Stimulated activated CD4-positive, alpha-beta T cell treated with anti-CD3 and anti-CD28 coated beads, Interleukin-1b, Interleukin-23, amount 100 ng/mL, for 4 hours (primary cell): ENCODE measurements at places on chromosomes 13 and 19.

GRCh38 chr19:37655301-37655688, at the start of gene ZFP30:
TSS of gene ZFP30 (minus strand) at chr19:37655465. CDS start at chr19:37647822, 7,643 bp downstream.
- peak; percentile 57 for DNase-seq

DNA sequence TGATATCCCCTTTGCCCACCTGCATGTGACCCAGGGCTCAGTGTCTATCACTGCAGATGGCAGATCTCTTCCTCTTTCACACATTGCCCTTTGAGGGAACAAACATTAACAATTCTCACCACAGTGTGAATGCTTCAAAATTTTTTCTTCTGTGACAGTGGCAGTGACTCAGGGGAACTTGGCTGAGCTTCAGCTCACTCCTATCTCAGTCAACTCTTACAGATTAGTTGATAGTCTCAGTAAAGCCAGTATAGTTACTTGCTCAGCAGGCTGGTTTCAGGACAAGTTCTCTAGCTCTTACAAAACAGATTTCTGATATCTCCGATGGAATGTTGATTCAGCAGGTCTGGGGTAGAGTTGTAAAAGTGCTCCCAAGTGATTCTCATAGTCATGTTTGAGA, 166.9 kb downstream of the DLEU7 start:
- no peak for DNase-seq

GRCh38 chr13:95117092-95117491, 184.2 kb downstream of the ABCC4 start:
- DNase-seq: no peak

DNA sequence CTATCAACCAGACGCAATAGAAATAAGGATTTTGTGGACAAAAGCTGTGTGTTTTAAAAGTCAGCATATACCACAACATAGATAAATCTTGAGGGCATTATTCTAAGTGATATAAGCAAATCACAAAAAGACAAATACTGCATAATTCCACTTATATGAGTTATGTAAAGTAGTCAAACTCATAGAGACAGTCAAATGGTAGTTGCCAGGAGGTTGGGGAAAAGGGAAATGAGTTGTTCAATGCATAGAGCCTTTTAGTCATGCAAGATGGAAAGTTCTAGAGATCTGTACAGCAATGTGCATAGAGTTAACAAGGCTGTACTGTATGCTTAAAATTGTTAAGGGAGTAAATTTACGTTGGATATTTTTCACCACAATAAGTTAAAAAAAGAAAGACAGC, 244.7 kb downstream of the DCT start:
- DNase-seq: no peak

GRCh38 chr13:113845723-113846635, 17.9 kb downstream of the GAS6 start:
- no peak for DNase-seq

GRCh38 chr19:53076984-53077383, 26.2 kb downstream of the ZNF160 start:
- DNase-seq: no peak

DNA sequence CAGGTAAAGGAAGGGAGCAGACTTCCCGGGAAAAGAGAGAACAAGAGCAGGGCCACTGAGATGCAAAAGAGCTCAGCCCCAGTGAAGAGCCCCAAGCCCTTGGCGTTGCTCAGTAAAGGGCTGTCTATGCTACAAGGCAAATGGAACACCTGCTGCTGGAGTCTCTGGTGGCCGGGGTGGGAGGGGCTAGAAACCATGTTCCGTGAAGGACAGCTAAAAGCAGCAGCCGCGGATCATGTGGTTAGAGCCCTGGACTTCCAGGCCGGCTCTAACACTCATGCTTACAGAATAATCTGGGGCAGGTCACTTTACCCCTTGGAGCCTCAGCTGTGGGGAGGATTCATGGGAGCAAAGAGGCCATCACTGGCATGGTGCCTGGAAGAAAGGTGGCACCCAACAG, 17.8 kb downstream of the POU2F2 start:
- no peak for DNase-seq

- DNase-seq: no peak
Measured at GRCh38 chr13:96525715-96526114, 435.8 kb downstream of the HS6ST3 start.

DNA sequence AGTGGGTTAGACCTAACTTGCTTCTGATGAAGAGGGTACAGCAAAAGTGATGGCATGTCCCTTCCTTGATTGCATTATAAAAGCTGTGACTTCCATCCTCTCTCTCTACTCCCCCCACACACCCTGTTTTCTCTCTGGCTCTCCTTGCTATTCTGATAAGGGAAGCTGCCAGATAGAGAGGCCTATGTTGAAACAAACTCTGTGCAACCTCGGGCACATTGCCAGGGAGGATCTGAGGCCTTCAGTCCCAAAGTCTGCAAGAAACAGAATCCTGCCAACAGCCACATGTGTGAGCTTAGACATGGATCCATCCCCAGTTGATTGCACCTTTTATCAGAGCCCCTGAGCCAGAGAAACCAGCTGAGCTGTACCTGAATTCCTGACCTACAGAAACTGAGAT, 44.8 kb upstream of the ARGLU1 start:
- DNase-seq: no peak

- DNase-seq: no peak
Measured at GRCh38 chr13:22883956-22884355, 296.8 kb upstream of the SGCG start.

DNA sequence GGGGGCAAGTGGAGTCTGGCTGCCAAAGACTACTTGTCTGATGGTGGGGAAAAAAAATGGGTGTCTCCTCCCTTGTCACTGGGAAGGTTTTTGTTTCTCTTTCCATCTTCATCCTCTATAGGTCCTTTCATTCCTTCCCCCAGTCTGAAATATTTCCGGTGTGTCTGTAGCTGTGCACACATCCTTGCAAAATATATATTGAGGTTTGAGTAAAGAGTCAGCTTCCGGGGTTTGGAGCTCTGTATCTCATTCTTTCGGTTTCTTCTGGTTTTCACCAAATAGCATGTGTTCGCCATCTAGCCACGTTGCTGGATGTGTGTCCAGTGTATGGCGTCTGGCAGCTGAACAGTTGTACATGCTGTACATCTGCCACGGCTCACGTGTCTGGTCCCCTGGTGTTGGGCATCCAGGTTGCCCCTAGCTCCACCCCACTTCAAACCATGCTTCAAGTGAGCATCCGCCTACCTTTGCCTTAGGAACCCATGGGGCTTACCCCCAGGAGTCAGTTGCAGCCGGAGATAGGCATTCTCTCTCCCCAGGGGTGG, 142.2 kb downstream of the SIPA1L3 start:
- DNase-seq: peak; percentile 33

GRCh38 chr19:48842789-48843162, 6.5 kb upstream of the HSD17B14 start:
- DNase-seq: peak; percentile 40

DNA sequence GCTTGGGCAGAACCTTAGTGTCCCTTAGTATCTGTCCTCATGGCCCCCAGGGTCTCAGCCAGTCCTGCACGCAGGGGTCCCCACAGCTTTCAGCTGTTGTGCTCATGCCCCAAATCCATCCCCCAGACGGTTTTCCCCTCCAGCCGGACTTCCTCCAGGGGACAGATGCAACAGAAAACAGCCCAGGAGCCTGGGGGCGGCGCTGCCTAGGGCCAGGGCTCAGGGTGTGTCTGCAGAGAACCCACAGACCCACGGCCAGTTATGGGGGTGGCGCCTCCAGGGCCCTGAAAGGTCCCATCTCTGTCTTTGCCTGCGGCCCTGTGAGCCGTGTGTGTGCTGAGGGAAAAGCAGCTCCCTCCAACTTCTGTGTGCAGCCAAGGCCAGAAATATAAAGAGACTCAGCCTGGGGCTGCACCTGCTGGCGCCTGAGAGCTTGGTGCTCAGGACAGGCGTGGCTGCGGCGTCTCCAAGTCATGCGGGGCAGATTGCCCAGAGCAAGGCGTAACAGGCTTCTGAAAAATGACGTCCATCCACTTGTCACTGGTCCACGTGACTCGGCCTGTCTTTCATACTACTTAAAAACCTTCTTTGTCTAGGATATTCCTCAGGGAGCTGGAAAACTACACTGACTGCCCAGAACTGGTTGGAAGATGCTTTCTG, 22.1 kb upstream of the F7 start:
- DNase-seq: no peak

DNA sequence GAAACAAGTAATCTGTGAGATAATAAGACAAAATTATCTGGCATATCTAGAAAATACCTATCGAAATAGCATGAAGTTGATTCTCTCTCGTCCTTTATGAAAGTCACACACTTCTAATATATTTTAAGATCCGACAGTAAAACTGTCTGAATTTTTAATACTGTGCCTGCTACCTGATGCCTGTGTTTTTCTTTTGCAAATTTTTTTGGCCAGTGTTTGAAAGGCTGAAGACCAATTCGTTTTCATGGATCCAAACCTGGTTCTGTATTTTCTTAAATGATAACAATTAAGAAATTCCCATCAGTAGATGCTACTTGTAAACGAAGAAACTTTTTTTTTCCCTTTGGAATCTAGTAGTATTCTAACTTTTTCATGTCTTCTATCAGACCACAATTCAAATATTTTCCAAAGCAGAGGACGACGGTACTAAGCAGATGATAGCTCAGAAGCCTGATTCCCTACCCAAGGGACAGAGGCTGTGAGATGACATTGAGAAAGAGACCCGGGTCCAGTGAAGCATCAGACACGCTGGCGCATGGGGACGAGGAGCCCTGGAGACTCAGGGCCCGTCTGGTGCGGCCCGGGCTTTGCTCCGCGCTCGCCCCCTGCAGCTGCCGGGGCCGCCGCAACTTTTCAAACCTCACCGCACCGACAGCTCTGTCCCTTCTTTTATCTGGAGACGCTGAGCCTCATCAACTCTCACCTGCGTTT, 49.5 kb upstream of the PABPC3 start:
- no peak for DNase-seq

DNA sequence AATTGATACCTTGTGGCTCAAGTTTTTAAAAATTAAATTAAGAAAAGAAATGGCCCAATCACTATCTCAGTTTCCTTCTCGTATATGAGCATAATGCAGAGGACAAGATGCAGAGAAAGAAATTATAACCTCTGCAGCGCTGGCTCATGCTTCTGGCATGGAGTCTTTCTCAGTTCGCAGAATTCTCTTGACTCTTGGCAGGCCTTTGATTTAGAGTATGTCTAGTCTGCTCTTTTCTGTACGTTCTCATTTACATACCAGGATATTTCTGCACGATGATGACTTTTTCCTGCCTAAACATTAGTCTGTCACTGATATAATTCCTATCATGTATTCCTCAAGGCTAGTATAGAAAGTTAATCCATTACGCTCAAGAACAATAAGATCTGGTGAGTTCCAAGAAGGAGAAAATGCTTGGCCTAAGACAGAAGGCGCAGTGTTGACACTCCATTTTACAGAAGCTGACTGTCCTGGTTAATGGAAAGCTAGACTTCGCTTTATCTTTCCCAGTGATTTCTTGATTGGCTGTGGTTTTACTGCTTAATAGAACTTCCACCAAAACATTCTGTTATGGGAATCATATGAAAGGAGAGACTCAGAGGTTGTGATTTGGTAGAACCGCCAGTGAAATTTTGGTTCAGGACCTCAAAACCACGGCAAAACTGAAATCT, 1.7 kb upstream of the SMAD9 start:
- no peak for DNase-seq

GRCh38 chr13:39244561-39245230, 206.4 kb downstream of the NHLRC3 start:
- no peak for DNase-seq

- DNase-seq: no peak
Measured at GRCh38 chr13:28545583-28546333, 50.8 kb upstream of the FLT1 start.

- DNase-seq: no peak
Measured at GRCh38 chr13:50793026-50793425, 50.5 kb downstream of the DLEU7 start.

DNA sequence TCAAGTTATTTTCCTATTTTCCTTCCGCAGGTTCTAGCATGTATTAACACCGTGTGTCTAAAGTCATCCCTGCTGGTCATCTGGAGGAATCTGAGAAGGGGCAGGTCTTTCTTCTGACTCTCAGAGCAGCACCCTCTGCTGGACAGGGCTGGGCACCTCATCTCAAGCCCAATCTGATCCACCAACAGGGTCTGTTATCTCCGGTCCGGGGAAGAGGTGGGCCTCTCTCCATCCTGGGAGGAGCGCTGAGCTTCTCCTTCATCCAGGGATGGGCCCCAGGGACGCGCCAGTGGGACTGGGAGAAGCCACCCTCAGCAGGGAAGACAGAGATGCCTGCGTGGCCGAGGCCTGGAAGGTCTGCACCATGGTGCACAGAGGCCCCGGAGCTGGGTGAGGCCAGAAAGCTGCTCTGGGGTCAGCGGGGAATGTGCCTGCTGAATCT, 26.0 kb upstream of the ZNF331 start:
- no peak for DNase-seq

DNA sequence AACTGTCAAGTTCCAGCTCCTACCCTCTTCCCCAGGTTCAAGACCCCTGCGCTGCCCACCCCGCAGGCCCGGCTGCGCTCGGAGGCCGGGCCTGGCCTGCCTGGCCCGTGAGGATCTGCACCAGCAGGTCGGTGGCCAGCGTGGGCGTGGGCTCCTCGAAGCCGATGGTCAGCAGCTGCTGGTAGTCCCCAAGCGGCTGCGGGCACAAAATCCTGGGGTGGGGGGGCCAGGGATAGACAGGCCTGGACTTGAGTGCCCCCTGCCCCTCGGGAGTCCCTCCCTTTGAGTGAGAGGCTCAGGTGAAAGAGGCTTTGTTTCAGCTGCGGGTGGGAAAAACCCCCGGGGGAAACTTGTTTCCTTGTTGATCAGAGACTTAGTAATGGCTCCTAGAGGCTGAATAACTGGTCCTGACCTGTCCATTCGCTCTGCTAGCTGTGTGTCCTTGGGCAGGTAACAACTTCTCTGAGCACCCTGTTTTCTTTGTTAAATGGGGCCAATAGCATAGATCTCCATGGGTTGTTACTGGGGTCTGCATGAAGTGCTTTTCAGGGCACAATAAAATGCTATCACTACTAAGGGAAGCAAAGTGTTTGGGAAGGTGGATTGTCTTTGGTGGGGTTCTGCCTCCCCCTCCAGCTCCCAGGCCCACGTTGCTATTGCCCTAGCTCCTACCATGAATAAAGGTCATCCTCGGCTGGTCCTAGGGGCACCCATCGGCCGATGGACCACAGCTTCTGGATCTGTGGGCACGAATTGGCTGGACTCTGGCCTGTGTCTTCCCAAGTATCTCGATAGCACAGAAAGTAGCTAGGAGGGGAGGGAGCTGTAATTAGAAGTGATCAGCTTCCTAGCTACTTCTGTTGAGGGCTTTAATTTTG, 3.5 kb downstream of the C19orf67 start:
- DNase-seq: no peak

GRCh38 chr19:16363133-16363851, 38.7 kb downstream of the KLF2 start:
- DNase-seq: no peak

DNA sequence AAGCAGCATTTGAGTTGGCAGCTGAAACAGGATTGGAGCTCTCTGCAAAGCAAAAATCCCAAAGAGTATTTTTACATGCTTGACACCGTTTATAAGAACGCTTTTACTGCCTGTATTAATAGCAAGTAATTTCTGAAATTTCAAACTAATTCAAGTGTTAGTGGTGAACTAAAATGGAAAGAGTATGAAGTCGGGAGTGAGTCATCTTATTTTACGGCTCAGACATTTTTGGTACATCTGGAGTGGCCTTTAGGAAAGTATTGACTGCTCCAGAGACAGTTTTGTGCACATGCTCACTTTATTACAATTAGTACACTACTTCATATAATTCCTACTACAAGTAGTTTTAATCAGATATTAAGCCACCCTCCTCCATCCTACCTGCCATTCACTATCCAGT, 167.4 kb downstream of the SLITRK6 start:
- DNase-seq: no peak

- no peak for DNase-seq
Measured at GRCh38 chr13:31846961-31847752, 107.8 kb downstream of the RXFP2 start.
